ENCODE measurements at places on chromosomes 11 and 22.
A peak's percentile ranks its signal among the peaks of the same experiment; 100 is the strongest.

DNA sequence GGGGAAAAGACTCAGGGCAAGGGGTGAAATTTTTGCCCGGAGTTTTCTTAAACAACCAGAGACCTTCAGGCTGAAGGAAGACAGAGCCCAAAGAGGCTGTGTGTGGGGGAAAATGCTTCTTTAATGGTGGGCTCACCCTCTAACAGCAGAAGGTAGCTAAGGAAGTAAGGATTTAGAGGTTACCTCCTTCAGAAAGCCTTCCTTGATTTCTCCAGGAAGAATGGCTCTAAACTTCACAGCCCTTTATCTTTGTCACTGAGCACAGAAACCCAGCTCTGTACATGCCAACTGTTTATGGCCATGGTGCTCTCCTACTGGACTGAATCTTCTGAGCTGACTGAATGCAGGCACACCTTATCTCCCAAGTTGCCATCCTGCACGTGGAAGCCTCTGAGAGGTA is 196.0 kb downstream of the TENM4 start:
- DNase-seq: no peak

- DNase-seq: no peak
Observed at GRCh38 chr11:120153221-120153620, 15.3 kb upstream of the TRIM29 start.

- no peak for DNase-seq
Observed at GRCh38 chr11:26599425-26599824, 27.4 kb upstream of the MUC15 start.

- DNase-seq: no peak
Observed at GRCh38 chr11:108221911-108222573, 396 bp downstream of the NPAT start.

DNA sequence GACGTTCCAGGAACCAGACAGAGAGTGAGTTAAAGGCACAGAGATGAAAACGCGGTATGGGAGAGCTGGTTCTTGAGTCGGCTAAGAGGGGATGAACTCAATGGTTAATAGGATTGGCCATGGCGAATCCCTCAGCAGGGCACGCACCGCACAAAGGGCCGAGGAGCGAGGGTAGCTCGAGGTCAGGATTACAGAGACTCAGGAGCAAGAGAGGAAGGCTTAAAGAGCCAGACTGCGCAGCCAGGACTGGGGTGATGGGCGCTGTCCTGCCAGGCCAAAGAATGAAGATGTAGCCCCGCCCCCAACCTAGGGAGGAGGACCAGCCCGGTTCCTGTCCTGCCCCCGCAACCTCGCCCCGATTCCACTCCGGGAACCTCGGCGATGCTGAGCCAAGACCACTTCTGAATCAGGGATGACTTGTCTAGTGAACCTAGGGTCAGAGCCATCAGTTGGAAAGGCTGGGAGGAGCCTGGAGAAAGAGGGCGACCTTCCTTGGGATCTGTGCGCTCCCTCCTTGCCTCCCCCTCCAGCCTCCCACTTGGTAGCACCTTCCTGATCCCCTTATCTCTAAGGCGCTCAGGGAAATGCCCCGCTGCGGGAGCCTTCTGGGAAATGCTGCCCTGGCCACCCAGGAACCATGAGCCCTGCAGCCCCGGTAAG is at the start of gene PLEKHB1:
PLEKHB1 (plus strand) TSS at position 610 of the 660 bp plus-strand sequence; CDS start at position 638, 28 bp downstream.
- peak; percentile 98 for DNase-seq

GRCh38 chr11:124961972-124962609 is 8.1 kb downstream of the CCDC15 start:
- peak; percentile 76 for DNase-seq

GRCh38 chr11:73859671-73860070 is 17.0 kb downstream of the COA4 start:
- DNase-seq: no peak

GRCh38 chr11:78476066-78476465 is 58.4 kb upstream of the GAB2 start:
- DNase-seq: no peak

- peak; percentile 72 for DNase-seq
Observed at GRCh38 chr11:6353367-6353987, 33.2 kb upstream of the CAVIN3 start.
